AG09319 (cell line): ENCODE measurements at places on chromosomes 4 and X.

- no peak for DNase-seq
These were observed 21.9 kb upstream of the IGFBP7 start for GRCh38 chr4:57131849-57132742.

DNA sequence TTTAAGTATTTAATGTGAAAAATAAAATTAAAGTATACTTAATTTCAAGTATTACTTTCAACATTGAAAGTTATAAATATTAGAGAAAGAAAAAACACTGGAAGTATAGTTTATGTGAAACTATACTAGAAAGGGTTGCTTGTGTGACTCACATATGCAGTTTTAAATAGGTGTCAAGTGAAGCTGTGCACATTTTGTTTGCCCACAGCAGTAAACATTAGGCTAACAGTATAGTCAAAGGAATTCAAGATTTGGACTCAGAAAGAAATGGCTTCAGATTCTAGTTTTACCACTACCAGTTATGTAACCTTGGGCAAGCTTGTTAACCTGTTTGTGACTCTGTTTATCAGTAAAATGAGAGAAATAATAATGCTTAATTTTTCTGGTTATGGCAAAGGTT is 148.2 kb downstream of the FAM47B start:
- DNase-seq, result no peak

- DNase-seq, result no peak
These were observed 5.8 kb upstream of the USP38 start for GRCh38 chr4:143178923-143179322.

GRCh38 chr4:536351-536972 is 37.5 kb downstream of the PIGG start:
- no peak for DNase-seq

DNA sequence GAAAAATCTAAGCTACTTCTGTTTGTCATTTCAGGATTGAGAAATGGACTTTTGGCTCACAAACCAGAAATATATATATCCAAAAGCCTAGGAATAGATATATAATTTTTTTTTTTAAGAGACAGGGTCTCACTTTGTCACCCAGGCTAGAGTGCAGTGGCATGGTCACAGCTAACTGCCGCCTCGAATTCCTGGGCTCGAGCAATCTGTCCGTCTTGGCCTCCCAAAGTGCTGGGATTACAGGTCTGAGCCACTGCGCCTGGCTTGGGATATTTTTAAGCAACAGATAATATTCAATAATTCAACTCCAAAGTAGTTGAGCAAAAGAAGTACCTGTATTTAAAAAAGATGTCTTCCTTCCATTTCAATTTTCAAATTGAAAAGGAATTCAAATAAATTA is 112.5 kb downstream of the C4orf51 start:
- no peak for DNase-seq

- peak; percentile 27 for DNase-seq
These were observed at the start of gene USP51 for GRCh38 chrX:55489314-55490009. TSS of gene USP51 (minus strand) at chrX:55489848. CDS start at chrX:55488939, 909 bp downstream.

DNA sequence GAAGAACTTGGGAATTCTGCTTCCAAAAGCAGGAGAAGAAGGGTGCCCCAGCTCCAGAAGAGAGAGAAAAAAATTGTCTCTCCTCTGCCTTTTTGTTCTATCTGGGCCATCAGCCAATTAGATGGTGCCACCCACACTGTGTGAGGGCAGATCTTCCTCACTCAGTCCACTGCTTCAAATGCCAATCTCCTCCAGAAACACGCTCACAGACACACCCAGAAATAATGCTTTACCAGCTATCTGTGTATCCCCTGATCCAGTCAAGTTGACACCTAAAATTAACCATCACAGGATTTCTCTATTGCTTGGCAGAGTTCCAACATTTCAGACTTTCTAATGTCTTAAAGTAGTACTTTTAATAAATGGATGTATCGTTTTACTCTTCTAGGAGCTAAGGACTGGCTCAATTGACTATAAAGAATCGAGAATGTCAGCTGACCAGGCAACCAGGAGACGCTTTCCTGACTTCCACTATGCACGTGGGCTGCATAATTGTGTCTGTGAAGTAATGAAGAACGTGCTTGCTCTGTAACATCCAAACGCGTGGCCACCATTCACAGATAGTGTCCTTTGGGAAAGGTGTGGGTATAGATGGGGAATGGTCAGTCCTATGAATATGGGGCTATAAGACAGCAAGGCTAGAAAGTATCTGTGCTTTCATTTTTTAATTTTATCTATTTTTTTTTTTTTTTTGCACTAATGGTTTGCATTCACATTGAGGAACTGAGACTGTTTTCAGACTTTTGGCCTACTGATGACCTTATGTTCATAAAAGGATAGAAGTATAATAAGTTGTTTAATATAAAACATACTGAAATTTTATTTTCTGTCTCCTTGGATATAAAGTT is 9.9 kb upstream of the SMIM20 start:
- no peak for DNase-seq

DNA sequence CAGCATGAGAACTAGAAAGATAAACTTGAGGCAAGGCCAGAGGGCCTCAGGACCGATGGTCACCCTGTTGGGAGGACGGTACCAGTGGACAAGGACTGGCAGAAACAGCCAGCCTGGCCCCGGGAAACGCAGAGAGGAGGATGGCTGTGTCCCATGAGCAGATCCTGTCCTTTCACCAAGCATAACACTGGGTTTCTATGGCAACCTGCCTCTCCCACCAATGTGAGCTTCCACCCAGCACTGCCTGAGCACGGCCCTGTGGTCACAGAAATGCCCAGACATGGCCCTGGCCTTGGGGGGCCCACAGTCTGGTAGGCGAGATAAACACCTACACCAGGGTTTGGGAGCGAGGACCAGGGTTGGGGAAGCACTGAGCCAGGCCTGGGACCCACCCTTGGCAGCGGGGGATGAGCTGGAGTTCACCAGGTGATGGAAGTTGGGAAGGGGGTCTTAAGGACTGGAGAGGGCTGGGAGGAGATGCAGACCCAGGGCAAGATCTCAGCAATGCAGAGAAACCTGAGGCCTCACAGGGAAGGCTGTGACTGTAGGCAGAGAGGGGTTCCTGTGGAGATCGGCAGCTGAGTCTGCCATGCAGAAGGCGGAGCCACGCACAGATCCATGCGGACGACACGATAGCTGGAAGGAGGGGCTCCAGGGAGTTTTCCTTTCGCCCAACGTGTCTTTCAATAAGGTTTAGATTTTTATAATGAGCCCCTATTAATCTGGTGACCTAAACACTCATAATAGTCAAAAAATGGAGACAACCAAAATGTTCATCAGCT is 32.7 kb upstream of the CRMP1 start:
- no peak for DNase-seq

DNA sequence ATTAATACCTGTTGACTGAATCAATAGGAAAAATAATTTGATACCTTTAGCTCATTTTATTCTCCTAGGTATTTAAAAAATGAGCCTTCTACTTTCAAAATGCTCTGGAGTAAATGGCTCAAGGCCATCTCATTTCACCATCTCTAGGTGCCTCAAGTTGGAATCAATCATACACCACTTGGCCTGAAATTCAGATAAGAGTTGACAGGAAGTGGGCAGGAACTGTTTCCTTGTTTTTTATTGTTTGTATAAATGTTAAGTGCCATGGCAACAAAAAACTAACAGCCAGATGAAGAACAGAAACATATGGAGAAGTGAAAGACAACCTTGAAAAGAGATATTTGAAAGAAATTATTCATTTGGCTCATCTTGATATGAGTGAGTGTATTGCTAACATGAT is 12.4 kb downstream of the LIMCH1 start:
- DNase-seq, result no peak

GRCh38 chrX:9466124-9466495 is 1.3 kb downstream of the TBL1X start:
- DNase-seq, result no peak

DNA sequence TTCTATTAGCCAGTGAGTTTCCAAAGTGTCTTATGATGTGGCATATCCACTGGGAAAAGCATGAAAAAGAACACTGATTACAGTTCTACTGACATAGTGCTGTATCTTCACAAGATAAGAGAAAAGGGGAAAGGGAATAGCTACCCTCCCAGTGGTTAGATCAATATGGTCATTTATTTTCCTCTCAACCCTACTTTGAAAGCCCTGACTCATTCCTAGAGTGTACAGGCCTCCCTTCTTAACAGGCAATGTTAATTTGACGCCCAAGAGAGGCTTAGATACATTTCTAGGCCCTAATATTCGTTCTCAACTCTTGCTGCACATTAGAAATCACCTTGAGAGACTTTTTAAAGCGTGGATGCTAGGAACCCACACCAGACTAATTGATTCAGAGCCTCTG is 20.4 kb upstream of the BRS3 start:
- DNase-seq, result no peak

DNA sequence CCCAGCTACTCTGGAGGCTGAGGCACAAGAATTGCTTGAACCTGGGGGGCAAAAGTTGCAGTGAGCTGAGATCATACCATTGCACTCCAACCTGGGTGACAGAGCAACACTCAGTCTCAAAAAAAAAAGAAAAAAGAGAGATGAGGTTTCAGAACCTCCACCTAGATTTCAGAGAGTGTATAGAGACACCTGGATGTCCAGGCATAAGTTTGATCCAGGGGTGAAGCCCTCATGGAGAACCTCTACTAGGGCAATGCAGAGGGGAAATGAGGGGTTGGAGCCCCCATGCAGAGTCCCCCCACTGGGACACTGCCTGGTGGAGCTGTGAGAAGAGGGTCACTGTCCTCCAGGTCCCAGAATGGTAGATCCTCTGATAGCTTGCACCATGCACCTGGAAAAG is 92.8 kb upstream of the HSD17B10 start:
- no peak for DNase-seq

DNA sequence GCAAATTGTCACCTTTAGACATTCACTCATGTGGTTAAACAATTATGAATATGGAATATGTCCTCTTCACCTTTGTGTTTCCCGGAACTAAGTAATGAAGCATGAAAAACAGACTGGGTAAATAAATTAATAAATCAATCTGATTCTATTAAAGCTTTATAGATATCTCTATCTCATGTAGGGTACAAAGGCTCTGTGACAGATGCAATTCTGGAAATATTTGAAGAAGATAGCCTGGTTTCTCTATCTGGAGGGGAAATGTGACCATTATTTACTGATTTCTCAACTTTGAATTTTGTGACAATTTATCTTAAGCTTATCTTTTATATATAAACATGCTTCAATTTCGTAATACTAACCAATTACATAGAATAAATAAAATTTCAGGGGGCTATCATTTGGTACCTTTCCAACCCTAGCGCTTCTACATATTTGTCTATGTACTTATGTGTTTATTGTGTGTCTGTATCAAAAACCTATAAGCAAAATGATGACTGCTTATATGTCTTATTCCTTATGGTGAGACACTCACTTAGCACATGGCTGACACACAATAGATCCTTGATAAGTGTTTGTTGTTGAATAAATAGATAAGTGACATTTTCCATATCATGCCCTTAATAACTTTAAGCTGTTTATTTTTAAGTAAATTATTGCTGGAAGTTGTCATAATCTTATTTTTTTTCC is 9.9 kb downstream of the CTSO start:
- no peak for DNase-seq

GRCh38 chr4:122875949-122876348 is 46.4 kb downstream of the NUDT6 start:
- DNase-seq, result no peak

GRCh38 chr4:89879215-89879614 is 15.4 kb upstream of the MMRN1 start:
- no peak for DNase-seq

DNA sequence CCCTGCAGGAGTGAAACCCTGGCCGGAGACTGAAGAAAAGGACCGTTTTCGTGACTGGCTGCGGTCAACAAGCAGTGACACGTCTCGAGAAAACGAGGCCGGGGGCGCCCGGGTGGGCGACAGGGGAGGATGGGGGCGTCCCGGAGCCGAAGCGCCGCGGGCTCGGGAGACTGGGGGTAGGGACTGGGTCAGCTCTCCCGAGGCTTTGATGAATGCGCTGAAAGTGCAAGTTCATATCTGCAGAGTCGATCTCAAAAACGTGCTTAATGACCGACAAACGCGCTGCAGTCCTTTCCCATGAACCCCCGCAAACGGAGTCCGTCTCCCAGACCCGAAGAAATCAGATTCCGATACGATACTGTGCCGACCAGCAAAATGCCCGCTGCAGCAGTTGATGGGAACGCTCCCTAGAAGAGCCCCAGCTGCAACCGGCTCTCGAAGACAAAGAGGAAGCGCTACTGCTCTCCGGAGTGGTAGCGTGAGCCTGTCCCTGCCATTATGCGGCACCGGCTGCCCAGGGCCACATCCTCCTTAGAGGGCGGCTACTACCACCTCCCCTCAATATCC is 806 bp upstream of the CD99L2 start:
- DNase-seq, result no peak

DNA sequence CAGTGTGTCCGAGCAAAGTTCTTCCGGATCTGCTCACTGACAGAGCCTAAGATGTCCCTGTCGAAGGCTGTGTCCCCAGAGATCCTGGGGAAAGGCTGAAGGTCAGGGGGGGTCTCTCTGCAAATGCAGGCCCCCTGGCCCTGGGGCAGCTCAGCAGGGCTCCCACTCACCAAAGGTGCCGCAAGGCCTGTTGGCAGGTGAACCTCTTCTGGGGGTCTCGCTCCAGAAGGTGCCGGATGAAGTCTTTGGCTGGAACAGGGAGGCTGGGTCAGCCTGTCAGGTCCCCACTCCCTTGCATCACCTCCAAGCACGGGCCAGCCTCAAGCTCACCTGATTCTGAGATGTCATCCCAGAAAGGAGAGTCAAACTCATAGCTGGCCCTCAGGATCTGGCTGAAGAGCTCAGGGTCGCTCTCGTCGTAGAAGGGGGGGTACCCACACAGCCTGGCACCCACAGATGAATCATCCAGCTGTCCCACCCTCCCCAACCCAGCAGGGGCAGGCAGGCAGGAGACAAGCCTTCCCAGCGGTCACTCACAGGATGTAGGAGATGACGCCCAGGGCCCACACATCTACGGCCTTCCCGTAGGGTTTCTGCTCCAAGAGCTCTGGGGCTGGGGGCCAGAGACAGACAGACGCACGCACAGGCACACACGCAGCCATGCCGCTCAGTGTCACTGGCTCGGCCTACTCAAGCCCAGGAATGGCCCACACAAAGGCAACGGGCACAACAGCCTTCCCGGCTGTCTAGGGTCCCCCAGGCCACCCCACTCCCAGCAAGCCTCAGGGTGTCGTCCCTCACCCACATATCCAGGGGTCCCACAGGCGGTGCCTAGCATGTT is 2.6 kb downstream of the PNCK start:
- no peak for DNase-seq

- no peak for DNase-seq
These were observed 460 bp upstream of the GEMIN8 start for GRCh38 chrX:14030174-14030530.

GRCh38 chrX:33065415-33065814 is 145.9 kb downstream of the DMD start:
- DNase-seq, result no peak

GRCh38 chr4:6682862-6683590 is 10.7 kb upstream of the S100P start:
- no peak for DNase-seq

- no peak for DNase-seq
These were observed 165.5 kb upstream of the SLIT2 start for GRCh38 chr4:20086067-20086798.
